ENCODE measurements at places on chromosomes 5 and 9.

GRCh38 chr9:97397220-97397619 is 14.7 kb upstream of the TDRD7 start:
- DNase-seq = no peak

- no peak for DNase-seq
Measured at GRCh38 chr5:73266176-73266738, 93.3 kb downstream of the TMEM174 start.

DNA sequence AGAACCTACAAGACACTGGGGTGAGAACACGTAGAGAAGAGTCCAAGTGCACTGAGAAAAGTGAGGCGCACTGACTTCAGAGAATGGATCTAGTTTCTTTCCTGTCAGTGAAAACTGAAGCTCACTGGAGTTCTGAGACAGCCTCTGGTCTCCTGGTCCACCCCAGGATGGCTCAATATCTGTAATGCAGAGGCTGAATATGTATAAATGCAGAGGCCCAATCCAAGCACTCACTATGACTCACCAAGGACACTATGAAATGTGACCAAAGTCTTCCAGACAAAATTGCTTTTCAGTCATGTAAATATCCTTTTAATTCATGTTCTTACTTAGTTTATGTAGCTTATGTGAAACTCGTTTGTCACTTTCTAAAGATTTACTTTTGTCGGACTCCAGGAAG is 53.8 kb downstream of the NFIB start:
- no peak for DNase-seq

GRCh38 chr9:101434998-101435397 is 576 bp downstream of the ALDOB start:
- no peak for DNase-seq

- no peak for DNase-seq
Measured at GRCh38 chr5:122759241-122760070, 15.4 kb upstream of the SNX2 start.

GRCh38 chr9:131264231-131264630 is 12.1 kb downstream of the FAM78A start:
- DNase-seq = no peak

- peak; percentile 53 for DNase-seq
Measured at GRCh38 chr5:58582019-58582802, 664 bp upstream of the RAB3C start.

- DNase-seq = no peak
Measured at GRCh38 chr9:34098307-34098706, 28.2 kb downstream of the DCAF12 start.

- DNase-seq = no peak
Measured at GRCh38 chr9:12739014-12739652, 35.7 kb upstream of the LURAP1L start.

Measured in G401 (cell line).